ENCODE measurements at places on chromosomes 3 and 15.
A peak's percentile ranks its signal among the peaks of the same experiment; 100 is the strongest.

GRCh38 chr3:130677343-130677742 is 69.3 kb downstream of the PIK3R4 start:
- DNase-seq = no peak
- no peaks in the 10 kb centered on the region for H3K27me3 ChIP-seq
- H3K4me1 ChIP-seq = no peaks in the 10 kb centered on the region
- H3K4me3 ChIP-seq = no peak overlapping the region
- peaks cover 4% of the 10 kb centered on the region for H3K36me3 ChIP-seq

DNA sequence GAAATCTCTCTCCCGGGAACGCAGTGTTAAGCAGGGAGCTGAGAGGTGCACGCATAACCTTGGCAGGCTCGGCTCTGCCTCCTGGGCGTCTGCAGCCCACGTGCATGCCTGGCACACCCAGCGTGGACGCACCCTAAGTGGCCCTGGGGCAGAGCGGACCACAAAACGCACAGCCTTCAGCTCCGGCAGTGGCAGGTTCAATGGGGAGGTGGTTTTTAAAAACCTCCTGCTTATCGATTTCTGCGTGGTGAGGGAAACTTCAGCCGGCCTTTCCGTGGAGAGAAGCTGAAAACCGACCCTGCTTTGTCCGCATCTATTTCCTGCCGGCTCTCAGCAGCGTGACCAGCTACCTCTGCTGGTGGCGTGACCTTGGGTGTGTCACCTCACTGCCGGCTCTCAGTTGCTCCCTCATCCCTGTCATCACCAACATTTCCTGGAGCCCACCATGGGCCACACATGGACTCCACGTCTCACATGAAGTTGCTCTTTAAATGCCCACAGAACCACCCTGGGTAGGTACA is 134.8 kb upstream of the MEF2A start:
- no peak overlapping the region for H3K27ac ChIP-seq
- no peak overlapping the region for H3K4me3 ChIP-seq
- H3K27me3 ChIP-seq = peaks cover 21% of the 10 kb centered on the region
- H3K36me3 ChIP-seq = no peaks in the 10 kb centered on the region

GRCh38 chr3:63442918-63443317 is 164.8 kb downstream of the SYNPR start:
- DNase-seq = no peak
- no peaks in the 10 kb centered on the region for H3K36me3 ChIP-seq
- no peaks in the 10 kb centered on the region for H3K27me3 ChIP-seq

GRCh38 chr15:43132830-43133429 is 456 bp upstream of the TMEM62 start:
- no peak for DNase-seq
- H3K36me3 ChIP-seq = no peaks in the 10 kb centered on the region
- peak overlapping the region; percentile 92 for H3K4me3 ChIP-seq
- H3K27me3 ChIP-seq = no peaks in the 10 kb centered on the region

DNA sequence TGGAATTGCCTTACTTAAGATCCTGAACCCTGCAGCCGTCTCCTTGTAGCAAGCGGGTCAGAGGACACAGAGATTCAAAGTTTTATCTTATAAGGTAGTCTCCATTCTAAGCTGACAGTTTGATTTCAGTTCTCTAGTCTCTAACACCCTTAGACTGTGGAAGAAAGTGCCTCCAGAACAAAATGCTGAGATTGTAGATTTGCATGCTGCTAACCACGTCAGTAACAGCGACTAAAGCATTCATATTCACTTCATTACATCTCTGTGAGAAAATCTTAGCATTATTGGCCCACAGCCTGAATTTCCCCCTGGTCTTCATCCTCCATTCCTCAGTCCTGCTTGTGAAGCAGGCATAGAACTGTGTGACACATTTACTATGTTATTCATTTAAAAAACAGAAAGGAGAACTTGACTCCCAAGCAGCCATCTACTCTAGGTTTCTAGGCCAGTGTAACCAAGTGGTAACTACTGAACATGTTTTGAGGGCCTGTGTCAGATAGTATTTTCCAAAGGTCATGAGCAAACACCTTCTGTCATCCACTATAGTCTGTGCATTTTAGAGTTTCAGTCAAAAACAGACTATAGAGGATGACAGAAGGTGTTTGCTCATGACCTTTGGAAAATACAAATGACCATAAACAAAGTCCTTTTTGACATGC is 27.4 kb downstream of the ARIH2 start:
- DNase-seq = no peak
- no peaks in the 10 kb centered on the region for H3K27me3 ChIP-seq
- no peak overlapping the region for H3K4me3 ChIP-seq

- no peaks in the 10 kb centered on the region for H3K4me1 ChIP-seq
- no peaks in the 10 kb centered on the region for H3K36me3 ChIP-seq
- no peak overlapping the region for H3K4me3 ChIP-seq
- DNase-seq = no peak
- H3K27ac ChIP-seq = no peak overlapping the region
These were observed 1268.7 kb downstream of the SI start for GRCh38 chr3:163809540-163809993.

GRCh38 chr3:88443066-88443465 is 293.3 kb downstream of the C3orf38 start:
- no peak overlapping the region for H3K4me3 ChIP-seq
- no peaks in the 10 kb centered on the region for H3K36me3 ChIP-seq
- no peak overlapping the region for H3K27ac ChIP-seq
- no peaks in the 10 kb centered on the region for H3K27me3 ChIP-seq
- DNase-seq = no peak

DNA sequence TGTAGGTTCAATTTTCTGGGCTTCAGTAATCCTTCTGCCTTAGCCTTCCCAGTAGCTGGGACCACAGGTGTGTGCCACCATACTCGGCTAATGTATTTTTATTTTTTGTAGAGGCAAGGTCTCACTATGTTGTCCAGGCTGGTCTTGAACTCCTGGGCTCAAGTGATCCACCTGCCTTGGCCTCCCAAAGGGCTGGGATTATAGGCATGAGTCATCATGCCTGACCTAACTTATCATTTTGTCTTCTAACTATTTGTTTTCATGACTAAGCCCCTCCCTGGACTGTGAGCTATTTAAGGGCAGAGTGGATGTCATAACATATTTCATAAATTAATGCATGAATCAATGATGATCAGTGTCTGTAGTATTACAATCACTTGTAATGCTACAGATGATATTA is 56.1 kb upstream of the PIAS1 start:
- DNase-seq = no peak
- no peaks in the 10 kb centered on the region for H3K36me3 ChIP-seq
- H3K4me3 ChIP-seq = no peak overlapping the region
- H3K27me3 ChIP-seq = peaks cover 14% of the 10 kb centered on the region
- no peak overlapping the region for H3K27ac ChIP-seq
- no peaks in the 10 kb centered on the region for H3K4me1 ChIP-seq

GRCh38 chr3:131551761-131552160 is 49.0 kb upstream of the MRPL3 start:
- H3K27me3 ChIP-seq = peaks cover 57% of the 10 kb centered on the region
- H3K4me3 ChIP-seq = no peak overlapping the region
- H3K27ac ChIP-seq = no peak overlapping the region
- peaks cover 3% of the 10 kb centered on the region for H3K4me1 ChIP-seq

- DNase-seq = no peak
- H3K36me3 ChIP-seq = peaks cover 3% of the 10 kb centered on the region
- no peak overlapping the region for H3K4me3 ChIP-seq
- H3K27me3 ChIP-seq = no peaks in the 10 kb centered on the region
- H3K27ac ChIP-seq = no peak overlapping the region
- peaks cover 18% of the 10 kb centered on the region for H3K4me1 ChIP-seq
These were observed 106.3 kb downstream of the ZBTB20 start for GRCh38 chr3:115040673-115041286.

DNA sequence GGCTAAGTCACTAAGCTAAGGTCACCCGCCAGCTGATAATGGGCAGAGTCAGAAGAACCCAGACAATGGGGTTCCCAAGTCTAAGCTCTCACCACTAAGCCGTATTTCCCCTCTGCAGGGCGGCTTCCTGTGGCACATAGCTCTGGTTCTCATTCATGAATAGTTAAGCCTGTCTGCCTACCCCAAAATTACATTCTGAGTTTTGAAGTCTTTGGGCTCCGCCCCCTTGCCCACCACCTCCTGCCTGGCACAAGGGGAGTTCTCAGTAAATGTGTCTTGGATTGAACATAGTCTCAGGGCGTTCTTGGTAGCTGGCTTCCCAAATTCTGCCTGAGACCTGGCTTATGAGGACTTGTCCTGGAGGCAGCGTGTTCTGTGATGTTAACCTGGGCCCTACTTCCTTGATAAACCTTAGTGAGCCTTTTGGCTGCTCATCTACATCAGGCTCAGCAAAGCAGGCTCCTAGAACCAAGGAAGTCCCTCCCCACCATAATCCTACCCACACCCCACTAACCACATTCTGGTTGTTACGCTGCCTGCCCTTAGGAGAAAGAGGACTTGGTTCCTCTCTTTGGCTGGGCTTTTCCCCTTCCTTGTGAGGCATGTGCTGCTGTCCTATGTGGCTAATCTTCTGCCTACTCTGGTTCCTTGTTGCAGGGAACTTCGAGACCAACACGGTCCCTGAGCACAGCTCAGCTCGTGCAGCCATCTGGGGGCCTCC is 54.9 kb downstream of the STARD5 start:
- no peak overlapping the region for H3K4me3 ChIP-seq
- H3K4me1 ChIP-seq = peaks cover 16% of the 10 kb centered on the region
- no peak for DNase-seq
- peaks cover 17% of the 10 kb centered on the region for H3K27me3 ChIP-seq
- no peak overlapping the region for H3K27ac ChIP-seq

DNA sequence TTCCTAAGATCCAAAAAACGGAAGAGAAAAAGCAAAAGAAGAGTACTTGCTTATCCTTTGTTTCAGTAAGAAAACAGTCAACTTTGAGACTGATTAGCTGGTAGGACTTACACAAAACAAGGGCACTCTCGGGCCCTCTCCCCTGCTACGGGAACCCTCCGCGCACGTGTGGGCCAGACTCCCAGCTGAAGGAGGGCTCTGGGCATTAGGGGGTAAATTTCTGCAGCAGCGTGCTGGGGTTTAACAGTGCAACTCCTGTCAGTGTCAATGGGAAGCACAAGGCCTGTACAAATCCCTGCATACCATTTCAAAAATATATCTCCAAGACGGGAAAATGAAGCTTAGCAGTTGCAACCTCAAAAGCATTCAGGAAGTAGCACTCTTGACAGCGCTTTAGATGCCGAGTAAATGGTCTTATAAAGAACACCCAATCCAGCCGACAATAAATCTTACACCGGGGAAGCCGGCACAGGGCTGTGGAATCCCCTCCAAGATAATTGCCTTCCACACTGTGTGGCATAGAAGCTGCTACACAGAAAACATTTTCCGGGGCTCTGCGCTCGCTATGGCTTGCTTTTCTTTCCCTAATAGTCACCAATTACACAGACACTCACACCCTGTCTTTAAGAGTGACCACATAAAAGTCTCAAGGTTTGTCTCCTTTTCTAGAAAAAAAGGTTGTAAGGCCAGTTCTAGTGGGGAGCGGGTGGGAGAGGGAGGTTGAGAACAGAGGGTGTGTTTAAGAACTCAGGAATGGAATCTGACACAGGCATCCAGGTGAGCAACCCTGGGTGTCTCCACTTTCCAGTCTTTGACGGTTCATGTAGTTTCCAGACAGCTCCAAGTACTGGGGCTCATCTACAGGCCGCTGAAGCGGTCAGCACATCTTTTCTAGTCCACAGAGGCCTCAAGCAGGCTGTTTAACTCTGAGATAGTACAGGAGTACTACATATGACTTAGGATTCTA is 512.7 kb downstream of the FOXP1 start:
- H3K4me3 ChIP-seq = no peak overlapping the region
- H3K27me3 ChIP-seq = no peaks in the 10 kb centered on the region
- H3K36me3 ChIP-seq = no peaks in the 10 kb centered on the region
- no peak for DNase-seq
- H3K27ac ChIP-seq = no peak overlapping the region
- H3K4me1 ChIP-seq = peaks cover 48% of the 10 kb centered on the region

- H3K27me3 ChIP-seq = peaks cover 17% of the 10 kb centered on the region
- no peak for DNase-seq
- no peak overlapping the region for H3K4me3 ChIP-seq
- H3K27ac ChIP-seq = no peak overlapping the region
- no peaks in the 10 kb centered on the region for H3K4me1 ChIP-seq
- no peaks in the 10 kb centered on the region for H3K36me3 ChIP-seq
These were observed 79.7 kb downstream of the FBN1 start for GRCh38 chr15:48565560-48566482.

DNA sequence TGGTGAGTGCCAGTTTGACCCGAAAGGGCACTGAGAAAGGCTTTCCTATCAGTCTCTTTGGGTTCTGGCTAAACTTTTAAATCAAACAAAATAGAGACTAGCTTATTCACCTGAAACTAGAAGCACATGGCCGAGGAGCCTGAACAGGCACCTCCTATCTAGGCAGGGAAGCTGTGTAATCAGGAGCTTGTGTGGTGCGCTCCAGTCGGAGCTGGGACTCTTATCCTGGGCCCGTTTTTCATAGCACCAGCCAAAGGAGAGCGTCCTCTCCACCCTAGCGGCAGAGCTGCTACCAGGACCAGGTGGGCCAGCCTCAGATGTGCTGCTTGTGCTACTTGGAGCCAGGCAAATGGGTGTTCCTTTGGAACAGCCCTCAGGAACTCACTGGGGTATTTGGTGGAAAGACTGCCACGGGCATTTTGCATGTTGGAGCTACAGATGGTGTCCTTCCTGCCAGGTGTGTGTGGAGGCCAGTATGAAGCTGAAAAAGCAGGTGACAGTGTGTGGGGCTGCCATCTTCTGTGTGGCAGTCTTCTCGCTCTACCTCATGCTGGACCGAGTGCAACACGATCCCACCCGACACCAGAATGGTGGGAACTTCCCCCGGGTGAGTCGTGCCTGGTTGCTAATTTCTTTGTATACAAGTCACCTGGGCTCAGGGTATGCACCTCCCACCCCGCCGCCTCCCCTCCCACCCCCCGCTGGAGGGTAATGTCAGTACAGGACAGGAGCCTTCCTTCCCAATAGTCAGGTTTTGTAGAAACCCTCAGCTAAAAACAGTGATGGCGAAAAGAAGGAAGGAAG is 833 bp downstream of the MAN2A2 start:
- H3K4me1 ChIP-seq = peaks cover 23% of the 10 kb centered on the region
- H3K4me3 ChIP-seq = peak overlapping the region; percentile 92
- H3K27ac ChIP-seq = peak overlapping the region; percentile 87
- H3K36me3 ChIP-seq = peaks cover 6% of the 10 kb centered on the region

DNA sequence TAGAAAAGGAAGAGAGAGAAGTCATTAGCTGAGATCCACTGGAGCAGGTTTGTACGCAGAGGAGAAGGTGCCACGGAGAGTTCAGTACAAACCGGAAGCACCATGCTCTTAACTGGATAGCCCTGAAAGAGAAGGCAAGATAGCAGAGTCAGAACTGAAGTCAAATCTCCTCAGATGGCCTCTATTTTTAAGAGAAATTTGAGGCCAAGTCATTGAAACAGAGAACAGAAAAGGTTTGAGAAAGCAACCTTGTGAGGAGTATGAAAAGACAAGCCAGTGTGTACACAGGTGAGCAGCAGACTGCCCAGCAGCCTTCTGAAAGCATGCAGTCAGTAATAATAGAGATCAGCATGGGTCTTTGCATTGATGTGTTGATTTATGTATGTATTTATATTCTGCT is 66.1 kb upstream of the SPRED1 start:
- no peak overlapping the region for H3K27ac ChIP-seq
- no peak for DNase-seq
- no peak overlapping the region for H3K4me3 ChIP-seq
- peaks cover 47% of the 10 kb centered on the region for H3K27me3 ChIP-seq

GRCh38 chr15:32723171-32723948 is 5.6 kb downstream of the GREM1 start:
- no peak overlapping the region for H3K4me3 ChIP-seq
- peaks cover 49% of the 10 kb centered on the region for H3K27me3 ChIP-seq
- no peak for DNase-seq
